Frontal cortex (tissue), 4 donors: ENCODE measurements at places on chromosomes 1 and 21. TPM values are rescaled to one million over a fixed set of nuclear protein-coding genes. Genes with fewer than 3 reads are reported as not detected.

GRCh38 chr1:94773296-94773809 is 46.8 kb upstream of the SLC44A3 start:
- no peak for DNase-seq

DNA sequence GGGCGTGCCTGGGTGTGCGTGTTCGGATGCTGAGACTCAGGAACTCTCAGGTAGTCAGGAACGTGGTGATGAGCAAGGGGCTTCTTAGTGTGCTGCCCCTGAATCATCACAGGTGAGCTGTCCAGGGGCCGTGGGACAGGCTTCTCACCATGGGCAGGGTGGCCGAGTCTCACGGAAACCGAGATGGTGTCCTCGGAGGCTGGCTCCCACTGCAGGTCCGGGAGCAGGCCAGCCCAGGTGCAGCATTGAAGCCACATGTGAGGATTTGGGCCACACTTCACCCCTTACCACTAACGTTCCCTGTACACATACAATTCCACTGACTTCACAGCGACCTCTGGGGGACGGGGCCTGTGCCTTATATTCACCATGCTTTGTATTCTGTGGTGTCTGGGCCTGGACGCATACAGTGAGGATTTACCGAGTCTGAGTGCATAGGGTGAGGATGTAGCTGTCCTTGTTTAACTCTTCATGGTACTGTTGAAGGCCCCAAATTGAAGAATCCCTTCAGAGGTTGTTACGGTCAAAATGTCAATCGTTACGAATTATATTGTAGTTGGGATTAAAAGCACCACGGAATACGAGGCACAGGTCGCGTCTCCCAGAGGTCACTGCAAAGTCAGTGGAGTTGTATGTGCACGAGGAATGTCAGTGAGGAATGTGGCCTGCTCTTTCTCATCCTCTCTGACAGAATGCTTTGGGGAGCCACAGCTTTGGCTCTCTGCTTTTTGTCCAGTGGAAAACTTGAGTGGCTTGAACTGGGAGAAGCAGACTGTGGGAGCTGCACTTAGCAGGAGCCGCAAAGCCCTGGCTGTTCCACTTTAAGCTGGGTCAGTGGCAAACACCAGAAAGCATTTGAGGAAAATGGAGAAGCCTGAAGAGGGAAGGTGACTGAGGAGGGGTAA is 95.3 kb downstream of the MTR start:
- DNase-seq, result no peak

The DRAXIN gene
- total RNA-seq, result 137 TPM

The MPC2 gene
- 62.8 TPM for total RNA-seq

The CTNNBIP1 gene
- 44.0 TPM for total RNA-seq
